ENCODE measurements at places on chromosomes 16 and 17. TPM values are rescaled to one million over a fixed set of nuclear protein-coding genes. Genes with fewer than 3 reads are reported as not detected.

- peaks cover 23% of the 10 kb centered on the region for H3K36me3 ChIP-seq
- peaks cover 26% of the 10 kb centered on the region for H3K27me3 ChIP-seq
- H3K27ac ChIP-seq: peak overlapping the region; percentile 93
- DNase-seq: no peak
These were observed 667 bp downstream of the PSMD3 start for GRCh38 chr17:39981207-39981741.

DNA sequence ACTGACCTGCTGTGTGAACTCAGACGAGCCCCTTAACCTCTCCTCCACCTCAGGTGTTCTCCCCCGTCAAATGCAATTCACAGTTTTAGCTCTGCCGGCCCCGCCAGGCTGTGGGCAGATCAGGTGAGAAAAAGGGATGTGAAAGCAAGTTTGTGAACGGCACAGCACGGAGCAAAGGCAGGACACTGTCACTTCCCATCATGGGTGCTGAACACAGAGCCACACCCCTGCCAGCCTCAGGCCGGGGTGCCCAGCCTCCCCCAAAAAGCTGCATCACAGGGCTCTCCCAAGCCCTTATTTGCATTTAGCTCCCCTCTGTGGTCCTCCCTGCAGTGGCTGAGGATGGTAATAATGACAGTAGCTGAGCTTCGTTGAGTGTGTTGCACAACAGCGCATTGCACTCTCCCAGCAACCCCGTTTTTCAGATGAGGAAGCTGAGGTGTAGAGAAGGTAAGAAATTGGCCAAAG, 88.8 kb upstream of the TNRC6C start:
- no peaks in the 10 kb centered on the region for H3K27me3 ChIP-seq
- H3K4me1 ChIP-seq: peaks cover 10% of the 10 kb centered on the region
- no peaks in the 10 kb centered on the region for H3K36me3 ChIP-seq
- no peak overlapping the region for H3K4me3 ChIP-seq

PLA2G10 gene
- total RNA-seq: not detected

DNA sequence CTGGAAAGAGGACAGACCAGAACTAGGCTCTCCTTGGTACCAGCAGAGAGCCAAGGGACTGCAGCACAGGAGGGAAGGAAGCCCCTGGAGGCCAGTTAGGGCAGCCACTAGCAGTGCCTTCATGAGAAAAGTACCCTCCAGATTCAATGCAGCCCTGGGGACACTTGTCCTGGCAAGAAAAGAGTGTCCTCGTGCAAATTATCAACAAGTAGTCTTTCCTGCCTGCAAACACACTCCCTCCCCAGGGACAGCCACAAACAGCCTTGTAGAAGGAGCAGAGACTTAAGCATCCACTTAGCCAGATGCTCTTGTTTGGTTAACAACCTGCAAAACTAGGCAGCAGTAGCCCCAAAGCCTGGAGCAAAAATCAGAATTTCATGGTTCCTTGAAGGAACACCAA, 24.3 kb downstream of the CENPV start:
- H3K4me1 ChIP-seq: peaks cover 14% of the 10 kb centered on the region
- no peaks in the 10 kb centered on the region for H3K27me3 ChIP-seq
- H3K36me3 ChIP-seq: peaks cover 25% of the 10 kb centered on the region
- H3K27ac ChIP-seq: no peak overlapping the region
- DNase-seq: no peak
- H3K4me3 ChIP-seq: no peak overlapping the region

DNA sequence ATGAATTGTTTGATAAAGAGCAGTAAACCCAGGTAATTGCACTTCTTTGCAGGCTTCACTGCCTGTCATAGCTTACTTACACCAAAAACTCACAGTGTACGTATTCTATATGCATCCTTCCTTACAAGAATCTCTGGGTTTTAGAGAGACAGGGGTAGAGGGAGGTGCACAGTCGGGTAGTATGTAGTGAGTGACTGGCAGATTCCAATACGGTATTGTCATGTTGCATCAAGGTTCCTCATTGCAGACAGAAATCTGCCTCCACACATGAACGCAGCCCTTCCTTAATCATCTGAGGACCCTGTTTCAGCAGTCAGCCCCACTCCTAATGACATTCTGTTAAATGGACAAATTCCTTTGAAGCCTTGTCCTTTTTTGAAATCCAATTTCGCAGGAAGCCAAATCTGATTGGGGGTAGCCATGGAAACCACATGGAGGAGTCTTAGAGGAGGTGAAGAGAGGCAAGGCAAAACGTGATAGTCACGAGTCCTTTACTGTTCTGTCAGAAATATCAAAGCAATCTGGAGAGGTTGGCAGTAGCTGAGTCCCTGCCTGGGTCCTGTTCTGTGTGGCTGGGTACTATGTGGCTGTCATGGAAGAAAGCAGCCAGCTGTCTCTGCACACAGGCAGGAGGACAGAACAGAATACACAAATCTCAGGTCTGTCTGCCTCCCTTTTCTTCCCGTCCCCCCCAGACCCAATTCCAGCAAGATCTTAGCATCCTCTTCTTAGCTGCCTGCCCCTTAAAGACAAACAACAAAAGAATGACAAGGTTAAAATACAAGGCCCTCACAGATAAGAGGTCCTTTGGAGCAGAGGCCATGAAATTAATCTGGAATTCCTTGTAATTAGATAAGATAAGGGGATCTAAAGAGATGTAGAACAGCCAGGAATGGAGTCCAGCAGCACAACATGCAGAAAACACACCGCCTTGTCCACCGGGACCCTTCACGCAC, 3.1 kb upstream of the SKAP1 start:
- H3K27ac ChIP-seq: no peak overlapping the region
- H3K4me3 ChIP-seq: no peak overlapping the region
- no peak for DNase-seq
- H3K4me1 ChIP-seq: no peaks in the 10 kb centered on the region
- peaks cover 100% of the 10 kb centered on the region for H3K27me3 ChIP-seq

Measured in left ventricle myocardium inferior (tissue), 1 donor.